Testis (tissue), 5 donors: ENCODE measurements at places on chromosomes 1 and 21. TPM values are rescaled to one million over a fixed set of nuclear protein-coding genes. Genes with fewer than 3 reads are reported as not detected.

The TMEM79 gene
- total RNA-seq: 4.6 TPM

The CFAP107 gene
- total RNA-seq: 13.4 TPM

The RYR2 gene
- 9.5 TPM for total RNA-seq

The ACTA1 gene
- total RNA-seq: 1.2 TPM

The ADGRL4 gene
- total RNA-seq: 10.2 TPM

The FAM72D gene
- total RNA-seq: 1.2 TPM

DNA sequence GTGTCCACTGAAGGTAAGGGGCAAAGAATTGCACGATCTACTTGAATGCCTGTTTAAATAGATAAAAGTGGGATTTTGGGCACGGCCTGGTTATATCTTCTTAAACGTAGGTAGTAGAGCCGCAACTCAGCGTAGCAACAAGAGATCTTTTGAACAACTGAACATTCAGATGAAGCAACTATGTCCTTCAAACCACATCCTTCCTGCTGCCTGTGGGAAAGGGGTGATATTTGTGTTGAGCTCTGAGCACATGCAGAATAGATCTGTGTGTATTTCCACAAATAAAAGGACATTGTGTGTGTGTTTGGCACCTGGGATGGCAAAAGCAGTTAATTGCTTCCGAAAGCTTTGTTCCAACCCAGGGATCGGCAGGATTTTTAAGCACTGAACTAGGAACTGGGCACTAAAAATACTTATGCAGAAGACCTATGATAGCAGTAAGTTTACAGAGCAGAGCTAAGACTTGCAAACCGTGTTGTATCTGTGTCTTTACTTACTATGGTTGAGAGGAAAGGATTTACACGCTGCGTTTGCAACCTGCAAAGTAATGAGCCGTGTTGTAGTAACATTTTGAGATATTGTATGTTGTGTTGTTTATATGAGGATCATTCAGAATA lies 333.4 kb downstream of the CHRM3 start:
- no peaks in the 10 kb centered on the region for H3K36me3 ChIP-seq
- H3K4me1 ChIP-seq: no peaks in the 10 kb centered on the region
- no peaks in the 10 kb centered on the region for H3K27me3 ChIP-seq
- no peak for DNase-seq

DNA sequence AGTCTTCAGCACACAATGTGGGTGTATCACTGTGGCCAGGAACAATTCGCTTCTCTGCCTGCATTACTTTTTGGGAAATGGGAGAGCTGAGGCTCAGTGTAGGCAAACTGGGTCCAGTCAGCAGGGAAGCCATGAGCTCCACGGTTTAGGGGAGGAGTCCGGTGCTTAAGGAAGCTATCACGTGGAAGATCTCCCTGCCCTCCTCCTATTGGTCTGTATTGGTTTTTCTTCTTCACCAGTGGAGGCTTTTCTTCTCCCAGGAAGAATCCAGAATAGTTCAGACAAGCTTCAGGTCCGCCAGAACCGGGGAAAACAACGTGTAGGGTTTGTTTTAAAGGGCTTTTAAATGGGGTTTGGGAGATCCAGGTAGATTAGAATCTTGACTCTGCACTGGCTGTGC lies 156.2 kb upstream of the CAMK1G start:
- DNase-seq: no peak
- no peak overlapping the region for H3K4me3 ChIP-seq

- H3K36me3 ChIP-seq: no peaks in the 10 kb centered on the region
- no peak for DNase-seq
- H3K4me1 ChIP-seq: no peaks in the 10 kb centered on the region
- H3K27ac ChIP-seq: no peak overlapping the region
- no peak overlapping the region for H3K4me3 ChIP-seq
Observed at GRCh38 chr1:28343405-28343804, 14.6 kb downstream of the MED18 start.

- H3K4me1 ChIP-seq: peaks cover 3% of the 10 kb centered on the region
- no peak overlapping the region for H3K4me3 ChIP-seq
- no peak overlapping the region for H3K27ac ChIP-seq
- H3K27me3 ChIP-seq: no peaks in the 10 kb centered on the region
Observed at GRCh38 chr1:31633117-31633516, 11.6 kb downstream of the PEF1 start.

- no peak overlapping the region for H3K4me3 ChIP-seq
- DNase-seq: no peak
- no peaks in the 10 kb centered on the region for H3K4me1 ChIP-seq
Observed at GRCh38 chr21:36926989-36927718, 39.3 kb downstream of the HLCS start.

- DNase-seq: no peak
- no peaks in the 10 kb centered on the region for H3K27me3 ChIP-seq
- no peaks in the 10 kb centered on the region for H3K4me1 ChIP-seq
- no peaks in the 10 kb centered on the region for H3K36me3 ChIP-seq
- H3K27ac ChIP-seq: no peak overlapping the region
Observed at GRCh38 chr1:11518016-11518701, 39.2 kb downstream of the DISP3 start.
